Activated T-helper 1 cell treated with anti-CD3 and anti-CD28 coated beads, Interleukin-2, amount 50 U/mL, for 16 hours (primary cell): ENCODE measurements at places on chromosomes 5 and 9.

- no peak for DNase-seq
Observed at GRCh38 chr5:35436400-35437057, 181.1 kb upstream of the SPEF2 start.

DNA sequence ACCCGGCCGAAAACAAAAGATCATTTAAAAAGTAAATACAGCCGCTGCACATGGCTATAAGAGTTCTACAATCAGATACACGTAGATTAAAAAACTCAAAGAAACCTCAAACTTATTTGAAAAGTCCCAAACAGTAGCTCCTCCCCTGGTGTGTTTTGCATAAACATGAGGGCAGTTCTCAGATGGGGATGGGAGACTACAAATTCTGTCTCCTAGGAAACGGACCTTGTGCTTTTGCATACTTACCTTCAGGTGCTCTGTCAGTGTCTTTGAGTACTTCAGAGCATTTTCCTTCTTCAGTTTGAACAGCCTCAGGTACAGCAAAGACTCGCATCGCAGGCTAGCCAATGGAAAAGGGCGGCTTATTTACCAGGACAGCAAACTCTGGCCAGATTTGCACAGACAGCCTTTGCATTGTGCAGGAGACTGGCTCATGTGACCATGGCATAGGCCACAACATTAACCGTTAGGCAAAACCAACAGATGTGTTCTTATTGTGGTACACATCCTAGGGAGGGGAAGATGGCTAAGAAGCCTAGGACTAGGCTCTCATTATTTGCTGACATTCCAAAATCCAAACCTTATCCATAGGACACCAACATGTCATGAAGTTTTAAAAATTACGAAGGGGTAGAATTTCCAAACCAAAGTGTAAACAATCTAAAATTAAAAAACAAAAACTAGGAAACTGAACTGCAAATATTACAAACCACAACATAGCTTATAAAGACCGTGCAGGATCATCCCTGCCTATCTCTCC is 12.8 kb downstream of the LEAP2 start:
- DNase-seq, result no peak

GRCh38 chr9:14029806-14030374 is 284.1 kb downstream of the NFIB start:
- DNase-seq, result no peak

- DNase-seq, result no peak
Observed at GRCh38 chr5:61423487-61424145, 91.6 kb downstream of the ZSWIM6 start.

DNA sequence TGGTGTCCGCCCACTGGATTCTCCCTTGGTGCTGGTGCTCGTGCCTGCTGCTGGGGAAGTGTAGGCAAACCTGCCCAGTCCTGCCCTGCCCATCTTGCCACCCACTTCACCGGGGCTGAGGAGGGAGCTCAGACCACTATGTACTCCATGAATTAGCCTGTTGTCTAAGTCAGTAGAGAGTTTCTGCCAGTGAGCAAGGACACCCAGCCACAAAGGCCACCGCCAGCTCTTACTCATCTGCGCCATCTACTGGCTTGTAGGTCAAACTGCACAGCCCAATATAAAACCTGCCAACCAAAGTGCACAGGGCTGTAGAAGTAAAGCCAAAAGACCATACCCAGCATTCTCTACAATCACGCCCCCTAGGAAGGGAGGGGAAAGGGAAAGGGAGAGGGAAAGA is 102.3 kb downstream of the GLIS3 start:
- DNase-seq, result no peak

DNA sequence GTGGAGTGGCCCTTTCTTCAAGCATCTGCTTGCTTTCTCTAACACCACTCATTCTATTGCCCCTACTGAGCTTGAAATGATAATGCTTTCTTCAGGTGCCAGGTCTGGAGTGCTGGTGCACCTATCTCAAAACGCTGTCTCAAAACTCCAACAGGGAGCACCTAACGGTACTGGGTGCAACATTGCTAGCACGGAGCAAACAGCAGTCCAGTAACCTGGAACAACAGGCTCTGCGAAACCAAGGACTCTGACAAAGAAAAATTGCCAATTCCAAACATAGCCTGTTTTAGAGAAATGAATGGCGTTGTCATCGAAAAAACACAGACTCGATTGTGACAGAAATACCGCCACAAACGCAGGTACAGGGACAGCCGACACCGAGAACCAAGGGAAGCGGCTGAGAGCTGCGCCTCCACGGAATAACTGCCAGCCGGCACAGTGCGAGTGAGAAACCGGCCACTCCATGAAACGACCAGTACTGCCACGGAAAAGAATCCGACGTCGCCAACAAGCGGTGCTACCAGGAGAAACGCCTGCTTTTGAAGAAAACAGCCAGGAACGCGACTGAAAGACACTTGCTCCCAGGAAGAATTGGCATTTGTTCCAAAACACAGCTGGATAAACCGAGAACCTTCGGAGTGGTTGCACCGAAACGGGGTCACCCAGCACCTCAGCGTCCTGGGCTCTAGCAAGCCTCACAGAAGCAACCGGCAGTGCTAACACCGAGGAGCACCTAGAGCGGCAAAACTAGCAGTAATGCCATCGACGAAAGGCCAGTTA is 3.1 kb downstream of the ANXA2R start:
- no peak for DNase-seq
